Lower leg skin (tissue), 4 donors: ENCODE measurements at places on chromosomes 16 and 17.

GRCh38 chr17:7431231-7431630 lies 2.6 kb downstream of the SPEM3 start:
- DNase-seq, result no peak

DNA sequence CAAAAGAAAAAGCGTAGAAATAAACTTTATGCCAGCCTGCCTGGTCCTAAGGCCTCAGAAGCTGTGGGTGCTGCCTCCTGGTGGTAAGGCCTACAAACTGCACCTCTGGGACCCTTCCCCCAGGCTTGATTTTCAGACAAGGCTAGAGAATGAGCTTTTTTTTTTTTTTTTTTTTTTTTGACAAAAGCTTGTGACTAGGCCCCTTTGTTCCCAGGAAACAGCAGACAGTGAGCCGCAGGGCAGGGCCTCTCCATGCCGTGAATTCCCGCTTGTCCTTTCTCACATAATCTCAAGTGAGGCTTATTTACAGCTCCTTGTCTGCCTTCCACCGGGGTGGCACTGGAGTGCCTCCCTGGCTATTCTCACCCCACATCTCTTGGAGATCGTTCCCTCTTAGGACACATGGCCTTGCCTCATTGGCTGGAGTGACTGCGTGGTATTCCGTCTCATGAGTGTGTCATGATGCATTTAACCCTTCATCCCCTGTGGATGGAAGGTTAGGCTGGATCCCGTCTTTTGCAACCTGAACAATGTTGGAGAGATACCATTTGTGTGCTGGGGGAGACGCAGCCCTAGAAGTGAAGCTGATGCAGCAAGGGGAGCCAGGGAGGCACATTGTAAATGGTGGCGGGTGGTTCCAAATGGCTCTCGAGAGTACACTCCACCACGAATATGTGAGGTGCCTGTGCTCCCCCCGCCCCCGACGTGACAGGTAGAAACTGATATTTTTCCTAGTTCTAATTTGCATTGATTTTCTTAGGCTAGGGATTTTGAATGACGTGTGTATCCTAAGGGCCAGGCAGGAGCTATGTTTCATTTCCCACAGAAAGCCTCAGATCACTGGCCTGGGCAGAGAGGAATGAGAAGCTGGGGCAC lies 49.6 kb downstream of the USP22 start:
- DNase-seq, result peak; percentile 92

- no peak for DNase-seq
Measured at GRCh38 chr17:70078549-70078948, 3.5 kb downstream of the KCNJ16 start.

DNA sequence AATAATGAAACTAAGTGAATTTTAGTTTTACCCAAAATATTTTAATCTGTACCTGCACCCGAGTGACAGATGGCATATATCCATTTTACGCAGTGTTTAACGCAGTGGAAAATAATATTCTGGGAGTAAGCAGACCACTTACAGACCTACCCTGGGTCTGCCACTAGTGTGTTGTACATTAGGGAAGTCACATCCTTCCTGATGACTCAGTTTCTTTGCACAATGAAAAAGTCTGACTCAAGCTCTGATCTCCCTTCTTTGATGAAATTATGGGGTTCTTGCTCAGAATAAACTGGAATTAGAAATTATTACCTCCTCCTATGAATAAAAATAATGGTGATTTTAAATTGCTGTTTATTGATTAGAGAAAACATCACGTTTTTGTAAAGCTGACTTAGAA lies 123.2 kb upstream of the AXIN2 start:
- no peak for DNase-seq

DNA sequence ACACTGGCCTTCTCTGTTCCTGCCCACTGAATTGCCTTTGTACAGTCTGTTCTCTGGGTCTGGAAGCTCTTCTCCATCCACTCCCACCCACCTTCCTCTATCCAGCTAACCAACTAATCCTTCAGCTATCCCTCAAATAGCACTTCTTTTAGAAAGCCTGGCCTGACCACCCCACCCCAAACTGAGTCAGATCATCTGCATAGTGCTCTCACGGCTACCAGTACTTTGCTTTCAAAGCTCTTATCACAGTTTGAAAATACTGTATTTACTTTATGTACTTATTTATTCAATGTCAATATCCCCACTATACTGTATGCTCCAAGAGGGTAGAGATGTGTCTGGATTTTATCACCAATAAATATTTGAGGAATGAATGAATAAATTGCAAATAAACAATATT lies 4.5 kb upstream of the CLDN7 start:
- DNase-seq, result no peak

DNA sequence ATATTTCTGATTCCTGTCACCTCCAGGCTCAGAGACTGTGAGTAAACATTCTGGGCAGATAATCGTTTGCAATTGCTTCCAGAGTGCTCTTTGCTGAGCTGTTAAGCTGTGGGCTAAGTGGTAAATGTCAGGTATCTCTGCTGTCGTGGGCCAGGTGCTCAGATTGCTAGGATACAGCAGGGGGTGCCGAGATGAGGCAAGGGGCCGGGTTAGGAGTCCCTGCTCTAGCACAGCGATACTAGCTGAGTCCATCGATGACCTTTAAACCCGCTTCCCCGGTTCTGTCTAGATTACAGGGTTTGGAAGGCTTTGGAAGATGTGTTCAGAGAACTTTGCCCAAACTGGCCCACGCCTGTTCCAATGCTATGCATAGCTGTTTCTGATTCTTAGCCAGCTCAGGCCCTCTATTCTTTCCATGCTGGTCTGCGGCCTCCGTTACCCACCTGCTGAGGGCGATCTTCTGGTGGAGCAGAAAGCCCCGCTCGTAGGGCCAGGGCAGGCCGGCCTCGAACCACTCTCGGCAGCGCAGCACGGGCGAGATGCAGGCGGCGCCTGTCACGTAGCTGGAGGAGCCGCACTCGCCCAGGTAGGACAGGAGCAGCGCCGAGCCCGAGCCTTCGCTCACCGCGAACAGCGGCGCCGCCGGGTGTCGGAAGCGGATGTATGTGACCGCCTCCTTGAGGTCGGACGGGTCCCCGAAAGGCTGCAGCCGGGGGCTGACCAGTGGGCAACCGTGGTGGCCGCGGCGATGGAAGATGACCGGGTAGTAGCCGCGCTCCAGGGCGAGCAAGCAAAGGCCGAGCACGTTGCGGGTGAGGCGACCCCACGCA lies 979 bp downstream of the ABHD15 start:
- DNase-seq, result peak; percentile 91

GRCh38 chr17:47095268-47095667 lies 93.8 kb downstream of the CDC27 start:
- no peak for DNase-seq

GRCh38 chr16:76441391-76441790 lies 164.2 kb downstream of the CNTNAP4 start:
- DNase-seq, result no peak

DNA sequence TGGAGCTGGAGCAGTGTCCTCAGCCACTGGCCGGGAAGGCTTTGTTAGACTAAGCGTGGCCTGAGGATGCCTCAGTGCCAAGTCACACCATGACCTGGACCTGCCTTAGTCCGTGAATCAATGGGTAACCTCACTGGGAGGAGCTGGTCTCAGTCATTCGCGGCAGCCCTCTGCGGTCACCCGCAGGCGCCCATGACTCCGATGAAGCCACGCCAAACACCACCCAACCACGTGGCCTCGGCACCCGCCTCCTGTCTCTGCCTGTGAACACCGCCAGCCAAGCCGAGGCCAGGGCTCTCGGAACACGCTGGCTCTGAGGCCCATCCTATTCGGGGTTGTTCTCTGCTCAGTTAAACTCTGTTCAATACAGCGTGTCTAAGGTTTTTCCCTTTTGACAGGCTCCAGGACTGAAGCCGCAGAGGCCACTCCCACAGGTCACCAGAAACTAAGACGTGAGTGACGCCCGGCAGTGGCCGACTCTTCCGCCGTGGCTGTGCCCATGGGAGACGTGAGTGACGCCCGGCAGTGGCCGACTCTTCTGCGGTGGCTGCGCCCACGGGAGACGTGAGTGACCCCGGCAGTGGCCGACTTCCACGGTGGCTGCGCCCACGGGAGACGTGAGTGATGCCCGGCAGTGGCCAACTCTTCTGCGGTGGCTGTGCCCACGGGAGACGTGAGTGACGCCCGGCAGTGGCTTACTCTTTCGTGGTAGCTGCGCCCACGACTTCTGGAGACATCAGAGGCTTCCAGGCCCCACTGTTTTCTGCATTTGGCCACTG lies 16.8 kb upstream of the PABPN1L start:
- DNase-seq, result no peak

DNA sequence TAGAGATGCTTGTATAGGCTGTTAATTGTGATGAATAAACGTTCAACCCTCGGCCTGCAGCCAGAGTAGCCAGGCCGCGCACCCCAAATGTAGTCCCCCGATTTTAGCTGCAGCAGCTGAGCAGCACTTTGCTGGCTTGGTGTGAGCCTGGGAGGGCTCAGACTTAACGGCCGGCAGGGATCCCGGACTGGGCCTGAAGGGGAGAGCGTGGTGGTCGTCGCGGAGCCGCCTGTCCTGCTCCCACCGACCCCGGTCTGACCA lies 11.9 kb downstream of the ZNF629 start:
- no peak for DNase-seq

- no peak for DNase-seq
Measured at GRCh38 chr17:27956601-27957445, 63.7 kb upstream of the LYRM9 start.

DNA sequence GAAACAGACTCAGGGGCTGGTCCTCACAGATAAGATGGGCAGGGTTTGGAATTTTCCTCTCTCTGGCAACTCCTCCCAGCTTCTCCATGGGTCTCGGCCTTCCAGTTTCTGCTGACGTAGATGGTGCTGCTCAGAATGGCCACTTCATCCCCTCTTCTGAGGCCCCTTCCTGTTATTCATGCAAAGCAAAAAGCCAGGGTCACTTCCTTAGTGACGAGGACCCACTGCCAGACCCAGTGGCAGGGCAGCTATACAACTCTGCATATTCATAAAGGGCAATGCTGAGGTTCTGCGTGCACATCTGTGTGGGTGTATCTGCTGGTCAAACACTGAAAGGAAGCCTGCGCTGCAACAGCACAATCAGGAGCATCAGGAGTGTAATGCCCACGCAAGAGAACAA lies 108.8 kb downstream of the WSCD1 start:
- no peak for DNase-seq

- peak; percentile 91 for DNase-seq
Measured at GRCh38 chr17:75587675-75588595, at the start of gene MYO15B. Gene MYO15B (plus strand): TSS chr17:75587800. CDS start chr17:75588058, 258 bp downstream.

- no peak for DNase-seq
Measured at GRCh38 chr17:45936610-45937009, 42.3 kb downstream of the MAPT start.

DNA sequence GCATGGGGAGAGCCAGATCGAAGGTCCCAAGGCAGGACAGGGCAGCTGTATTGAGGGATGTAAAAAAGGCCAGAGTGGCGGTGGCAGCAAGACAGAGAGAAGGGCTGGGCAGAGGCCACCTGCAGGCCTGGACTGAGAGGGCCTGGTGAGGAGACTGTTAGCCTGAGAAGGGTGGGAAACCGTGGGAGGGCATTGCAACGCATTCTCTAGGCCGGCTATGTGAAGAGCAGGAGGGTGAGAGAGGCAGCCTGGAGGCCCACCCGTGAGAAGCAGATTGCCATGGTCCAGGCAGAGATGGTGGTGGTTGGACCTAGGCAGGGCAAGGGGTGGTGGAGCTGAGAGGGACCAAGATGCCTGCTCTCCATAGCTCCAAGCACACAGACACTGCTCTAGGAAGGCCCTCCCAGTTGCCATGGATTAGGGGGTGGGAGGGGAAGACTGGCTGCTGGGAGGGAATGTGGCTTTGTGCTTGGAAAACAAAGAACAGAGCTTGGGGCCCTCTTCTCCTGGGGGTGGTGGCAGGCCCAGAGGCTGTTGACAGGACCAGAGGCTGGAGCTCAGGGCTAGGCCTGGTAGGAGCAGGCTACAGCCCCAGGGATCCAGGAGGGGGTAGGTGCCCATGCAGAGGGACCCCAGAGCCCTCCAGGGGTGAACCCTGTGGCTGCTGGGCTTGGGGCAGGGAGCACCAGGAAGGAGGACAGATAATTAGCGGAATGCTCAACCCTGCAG lies 12.4 kb upstream of the TCAP start:
- DNase-seq, result no peak

GRCh38 chr17:31678431-31678830 lies 180.6 kb downstream of the COPRS start:
- DNase-seq, result no peak

- no peak for DNase-seq
Measured at GRCh38 chr17:693791-694638, 20.6 kb downstream of the VPS53 start.

- no peak for DNase-seq
Measured at GRCh38 chr16:85329059-85329812, 217.0 kb upstream of the CIBAR2 start.

- no peak for DNase-seq
Measured at GRCh38 chr17:73550556-73550955, 93.7 kb downstream of the SDK2 start.

GRCh38 chr17:68468788-68469187 lies 11.5 kb upstream of the WIPI1 start:
- no peak for DNase-seq

- peak; percentile 3 for DNase-seq
Measured at GRCh38 chr16:13084331-13084730, 182.9 kb downstream of the SHISA9 start.

DNA sequence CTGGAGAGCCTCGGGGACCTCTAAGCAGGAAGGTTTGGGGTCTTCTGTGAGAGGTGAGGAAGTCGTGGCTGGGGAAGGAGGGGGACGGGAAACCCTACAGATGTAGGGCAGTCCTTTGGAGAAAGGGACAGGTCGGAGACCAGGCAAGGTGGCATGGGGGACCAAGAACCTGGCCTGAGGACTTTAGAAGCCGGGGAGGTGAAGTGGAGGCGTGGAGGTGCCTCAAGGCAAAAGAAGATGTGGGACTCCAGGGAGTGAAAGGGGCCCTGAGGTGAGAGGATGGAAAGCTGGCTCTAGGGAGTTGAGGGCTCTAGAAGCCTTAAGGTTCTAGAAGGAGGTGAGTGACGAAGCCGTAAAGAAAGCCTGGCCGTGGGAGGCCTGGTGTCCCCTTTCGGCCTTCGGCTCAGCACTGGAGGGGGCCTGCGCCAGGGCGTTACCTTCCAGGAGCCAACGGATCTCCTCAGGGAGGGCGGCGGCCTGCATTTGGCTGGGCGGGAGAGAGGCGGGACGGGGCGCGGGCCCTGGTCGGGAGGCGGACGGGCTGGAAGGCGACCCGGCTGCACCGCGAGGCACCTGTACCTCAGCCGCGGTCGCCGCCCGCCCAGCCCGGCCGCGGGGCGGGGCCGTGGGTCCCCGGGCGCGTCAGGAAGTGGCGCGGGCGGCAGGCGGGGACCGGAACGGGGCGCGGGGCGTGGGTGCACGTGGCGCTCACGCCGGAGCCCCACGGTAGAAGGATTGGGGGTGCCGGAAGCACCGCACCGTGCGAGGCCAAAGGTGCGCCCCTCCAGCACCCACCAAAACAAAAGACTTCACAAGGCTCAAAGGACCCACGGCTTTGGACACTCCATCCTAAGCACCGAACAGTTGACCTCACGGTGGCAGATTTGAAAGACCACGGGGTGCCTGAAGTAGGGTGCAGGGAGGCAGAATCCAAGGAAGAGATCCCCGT lies at the start of gene SKAP1:
TSS of gene SKAP1 (minus strand) at position 577 of the 949 bp plus-strand sequence.
- DNase-seq, result no peak

- DNase-seq, result no peak
Measured at GRCh38 chr17:69735285-69735684, 320.8 kb downstream of the MAP2K6 start.
